ENCODE measurements at places on chromosomes 2 and 18.

DNA sequence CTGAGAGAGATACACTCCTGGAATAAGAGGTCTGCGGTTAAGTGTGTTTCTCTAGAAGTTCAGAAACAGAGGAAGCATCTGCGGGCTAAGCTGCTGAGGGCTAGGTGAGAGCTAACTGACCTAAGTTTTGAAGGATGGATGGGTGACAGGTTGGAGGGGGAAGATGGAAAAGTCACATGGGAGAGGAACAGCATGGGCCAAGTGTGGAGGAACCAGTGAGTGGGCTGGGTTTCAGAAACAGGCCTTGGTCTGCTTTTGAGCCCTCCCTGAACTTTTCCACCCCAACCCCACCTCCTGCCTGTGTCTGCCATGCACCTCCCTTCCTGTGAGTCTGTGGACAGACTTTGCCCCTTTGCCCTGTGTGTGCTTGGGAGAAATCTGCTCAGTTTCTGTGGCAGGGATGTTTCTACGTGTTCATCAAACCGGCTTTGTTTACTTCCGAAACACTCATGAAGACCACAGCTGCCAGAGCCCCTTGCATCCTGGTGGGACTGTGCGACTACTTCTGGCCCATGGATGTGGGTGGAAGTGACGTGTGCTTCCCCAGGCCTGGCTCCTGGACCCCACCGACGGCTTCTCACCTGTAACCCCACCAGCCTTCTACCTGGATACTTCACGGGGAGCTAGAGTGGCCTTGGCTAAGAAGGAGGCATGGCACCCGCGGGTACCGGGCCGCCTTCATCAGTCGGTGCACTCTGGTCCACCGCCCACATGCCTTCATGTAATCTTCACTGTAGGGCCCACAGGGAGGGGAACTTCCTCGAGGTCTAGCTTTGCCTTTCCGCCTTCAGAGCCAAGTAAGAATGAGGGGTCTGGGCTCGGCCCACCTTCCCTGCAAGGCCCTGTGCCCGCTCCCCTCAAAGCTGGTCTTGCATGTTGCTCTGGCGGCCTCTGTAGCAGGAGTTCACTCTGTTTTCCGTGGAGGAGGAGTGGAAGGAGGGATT is 1.4 kb upstream of the HPCAL1 start:
- DNase-seq = no peak

DNA sequence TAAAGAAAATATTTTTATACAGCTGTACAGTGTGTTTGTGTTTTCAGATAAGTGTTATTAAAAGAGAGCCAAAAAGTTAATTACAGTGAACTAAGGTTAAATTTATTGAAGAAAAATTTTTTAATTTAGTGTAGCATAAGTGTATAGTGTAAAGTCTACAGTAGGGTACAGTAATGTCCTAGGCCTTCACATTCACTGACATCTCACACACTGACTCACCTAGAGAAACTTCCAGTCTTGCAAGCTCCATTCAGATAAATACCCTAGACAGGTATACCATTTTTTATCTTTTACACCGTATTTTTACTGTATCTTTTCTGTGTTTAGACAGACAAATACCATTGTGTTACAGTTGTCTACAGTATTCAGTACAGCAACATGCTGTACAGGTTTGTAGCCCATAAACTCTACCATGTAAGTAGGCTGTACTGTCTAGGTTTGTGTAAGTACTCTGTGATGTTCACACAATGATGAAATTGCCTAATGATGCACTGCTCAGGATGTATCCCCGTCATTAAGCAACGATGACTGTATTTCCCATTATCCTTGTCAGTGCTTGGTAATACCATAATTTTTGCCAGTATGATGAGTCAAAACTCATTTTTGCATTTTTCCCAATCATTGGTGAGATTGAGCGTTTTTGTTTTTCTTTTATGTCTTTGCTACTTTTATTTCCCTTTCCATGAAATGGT is 48.2 kb upstream of the B3GNT2 start:
- peak; percentile 38 for DNase-seq

DNA sequence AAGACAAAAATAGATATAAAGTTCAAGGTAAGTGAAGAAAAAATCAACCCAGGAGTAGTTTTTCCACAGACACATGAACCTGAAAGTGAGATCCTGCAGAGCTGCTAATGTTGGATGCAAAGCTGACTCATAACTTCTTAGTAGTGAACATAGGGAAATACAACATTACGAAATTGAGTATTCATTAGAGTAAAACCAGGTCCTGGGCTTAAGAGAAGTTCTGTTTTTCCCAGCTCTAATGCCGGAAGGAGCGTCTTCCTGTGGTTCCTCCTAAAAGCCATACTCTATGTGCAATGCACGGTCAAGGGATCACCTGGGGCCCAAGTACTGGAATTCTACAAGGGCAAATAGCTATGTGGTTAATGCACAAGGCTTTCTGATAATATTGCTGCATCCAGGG is 141.7 kb downstream of the RBMS1 start:
- DNase-seq = peak; percentile 53

DNA sequence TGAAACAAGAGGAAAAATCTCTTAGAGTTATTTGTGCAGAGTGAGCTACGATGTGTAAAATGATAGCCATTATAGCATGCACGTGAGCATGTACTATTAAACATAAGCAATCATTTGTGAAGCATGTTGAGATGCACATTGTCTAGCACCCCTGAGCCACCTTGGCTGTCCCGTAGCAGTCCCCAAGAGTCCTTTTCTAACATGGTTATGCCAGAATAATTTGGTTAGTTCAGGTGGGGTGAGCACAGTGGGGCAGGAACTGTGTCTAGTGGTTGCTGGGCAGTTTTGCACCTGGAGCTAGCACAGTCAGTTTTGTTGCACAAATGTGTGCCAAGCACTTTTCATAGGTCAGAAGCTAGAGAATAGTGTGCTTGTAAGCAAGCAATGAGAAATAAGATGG is 809.8 kb downstream of the RNF144A start:
- no peak for DNase-seq

- no peak for DNase-seq
Measured at GRCh38 chr2:45299361-45299760, 290.1 kb upstream of the SIX2 start.

DNA sequence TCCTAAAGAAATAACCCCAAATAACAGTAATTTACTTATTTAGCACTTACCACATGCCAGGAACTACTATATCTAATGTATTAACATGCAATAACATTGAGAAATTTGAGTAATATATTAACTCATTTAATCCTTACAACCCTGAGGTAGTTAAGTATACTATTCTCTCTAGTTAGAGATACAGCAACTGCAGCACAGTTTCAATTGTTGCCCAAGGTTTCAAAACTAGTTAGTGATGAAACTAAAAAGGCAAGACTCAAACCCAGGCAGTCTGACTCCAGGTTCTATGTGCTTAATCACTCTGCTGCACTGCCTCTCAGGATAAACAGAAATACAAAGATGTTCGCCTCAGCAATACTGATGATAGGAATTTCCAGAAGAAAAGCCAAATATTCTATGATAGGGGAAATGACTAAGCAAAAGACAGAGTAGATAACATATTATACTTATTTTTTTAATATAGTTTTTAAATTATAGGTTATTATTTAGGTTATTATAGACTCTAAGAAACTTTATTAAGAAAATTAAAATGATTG is 88.0 kb downstream of the SS18 start:
- no peak for DNase-seq

DNA sequence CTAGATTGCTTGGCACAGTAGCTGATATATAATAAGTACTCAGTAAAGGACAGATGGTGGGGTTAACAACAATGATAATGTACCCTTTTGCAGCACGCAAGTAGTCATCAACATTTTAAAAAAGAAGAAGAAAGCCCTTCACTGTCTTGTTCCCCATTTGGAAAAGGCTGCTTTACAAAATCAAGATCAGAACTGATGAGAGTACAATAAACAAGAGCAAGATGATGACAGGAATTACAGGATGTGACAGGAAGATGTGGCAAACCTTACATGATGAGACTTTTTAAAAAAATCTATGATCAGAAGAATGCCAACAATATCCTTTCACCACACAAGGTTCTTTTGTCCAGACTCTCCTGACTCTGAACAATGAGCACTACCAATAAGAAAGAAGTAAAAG is 9.1 kb downstream of the TYW5 start:
- no peak for DNase-seq

- DNase-seq = no peak
Measured at GRCh38 chr18:48948112-48949049, 2.4 kb downstream of the SMAD7 start.

DNA sequence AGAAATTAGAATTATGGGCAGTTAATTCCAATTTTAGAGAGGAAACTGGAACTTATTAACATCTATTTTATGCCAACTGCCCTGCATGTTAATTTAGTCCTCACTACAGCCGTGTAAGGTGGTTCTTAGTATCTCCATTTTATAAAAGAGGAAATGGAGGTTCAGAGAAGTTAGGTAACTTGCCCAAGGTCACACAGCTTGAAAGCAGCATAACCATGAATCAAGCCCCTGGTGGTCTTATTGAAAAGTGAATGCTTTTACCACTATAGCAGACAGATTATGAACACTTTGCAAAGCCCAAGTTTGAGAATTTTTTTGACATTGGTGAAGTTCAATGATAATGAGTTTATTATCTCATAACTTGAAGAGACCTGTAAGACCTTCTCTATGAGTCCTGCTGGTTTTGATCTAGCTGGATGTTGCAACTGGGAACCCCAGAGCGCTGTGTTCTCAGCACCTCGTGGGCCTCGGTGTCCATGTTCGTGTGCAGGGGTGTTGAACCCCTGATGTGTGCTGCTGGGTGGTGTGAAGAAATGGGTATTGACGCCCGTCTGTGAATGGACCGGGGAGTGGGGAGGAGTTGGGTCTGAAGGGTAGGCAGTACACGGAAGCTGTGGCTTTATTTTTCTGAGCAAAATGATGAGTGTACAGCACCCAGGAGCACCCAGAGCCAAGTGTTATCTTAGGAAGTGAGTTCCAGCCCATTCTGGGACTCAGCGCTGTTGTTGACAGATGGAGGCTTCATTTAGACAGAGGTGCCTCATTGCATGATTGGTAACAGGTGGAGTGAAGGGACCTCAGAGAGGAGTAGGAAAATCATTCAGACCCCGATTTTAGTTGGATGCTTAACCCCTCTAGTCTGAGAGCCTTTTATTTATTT is 9.7 kb downstream of the GREB1 start:
- no peak for DNase-seq

DNA sequence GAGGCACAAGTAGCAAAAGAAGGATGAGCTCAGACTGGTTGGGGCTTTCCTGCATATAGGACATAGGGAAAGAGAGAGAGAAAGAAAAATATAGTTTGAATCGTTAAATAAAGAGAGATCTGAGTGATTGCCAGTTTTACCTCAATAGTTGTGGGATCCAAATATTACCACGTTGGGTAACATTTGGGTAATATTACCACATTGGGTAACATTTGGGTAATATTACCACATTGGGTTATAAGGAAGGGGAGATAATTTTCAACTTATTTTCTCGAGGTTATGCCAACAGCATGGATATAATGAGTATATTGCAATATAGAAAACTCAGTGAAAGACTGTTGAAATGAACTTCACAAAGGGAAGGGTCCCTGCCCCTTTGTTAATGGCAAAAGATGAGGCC is 20.7 kb downstream of the SP140 start:
- DNase-seq = no peak

Measured in RWPE1 (cell line).